ENCODE measurements at places on chromosomes 13 and 19. TPM values are rescaled to one million over a fixed set of nuclear protein-coding genes. Genes with fewer than 3 reads are reported as not detected.

PCDH8 gene
- not detected for total RNA-seq

PSG1 gene
- not detected for total RNA-seq

CRYL1 gene
- 32.3 TPM for total RNA-seq

MARK4 gene
- 18.9 TPM for total RNA-seq

LRRC63 gene
- total RNA-seq: under 0.01 TPM

WTIP gene
- total RNA-seq: 43.2 TPM

VSTM2B gene
- total RNA-seq: not detected

RPS15 gene
- 380 TPM for total RNA-seq

EFNA2 gene
- 0.18 TPM for total RNA-seq
